ENCODE measurements at places on chromosomes 13 and 19.

GRCh38 chr13:108120856-108121255 is 94.5 kb downstream of the LIG4 start:
- DNase-seq = no peak

DNA sequence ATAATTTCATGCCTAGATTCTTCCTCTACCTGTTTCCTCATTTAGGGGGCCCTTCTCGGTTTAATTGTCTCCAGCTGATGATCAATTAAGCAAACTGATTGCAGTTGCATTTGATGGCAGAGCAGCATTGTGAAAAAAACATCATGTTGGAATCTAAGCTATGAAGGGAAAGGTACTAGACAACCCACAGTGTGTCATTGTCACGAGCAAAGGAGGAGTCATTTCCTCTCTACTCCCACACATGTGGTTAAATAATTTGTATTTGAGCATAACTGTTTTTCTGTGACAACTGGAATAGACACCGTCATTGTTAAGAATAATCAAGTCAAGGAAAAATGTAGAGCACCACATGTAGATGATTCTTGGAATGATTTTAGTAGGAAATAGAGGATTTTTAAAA is 240.3 kb downstream of the DCT start:
- peak; percentile 0 for DNase-seq

DNA sequence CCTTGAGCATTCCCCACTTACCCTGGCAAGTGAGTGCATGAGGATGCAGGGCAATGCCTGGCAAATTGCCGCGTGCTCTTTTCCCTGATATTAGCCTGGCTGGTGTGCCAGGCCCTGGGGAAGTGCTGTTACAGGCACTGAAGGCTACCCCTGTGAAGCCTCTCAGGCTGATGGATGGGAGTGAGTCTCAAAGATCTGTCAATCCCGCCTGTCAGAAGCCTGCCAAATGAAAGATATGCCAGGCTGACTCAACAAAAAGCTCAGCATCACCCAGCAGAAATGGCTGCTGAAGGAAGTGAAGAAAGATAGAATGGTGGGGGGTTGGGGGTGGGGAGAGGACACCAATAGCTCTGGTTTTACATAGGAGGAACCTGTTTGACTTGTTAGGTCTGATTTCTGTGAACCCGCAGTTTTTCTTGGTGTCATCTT is 112.1 kb downstream of the LACC1 start:
- no peak for DNase-seq

- no peak for DNase-seq
Observed at GRCh38 chr13:33318744-33319143, 33.2 kb upstream of the STARD13 start.

GRCh38 chr19:16197622-16198369 is at the start of gene AP1M1:
Gene AP1M1 (plus strand): TSS chr19:16197911. CDS start chr19:16198027, 116 bp downstream.
- peak; percentile 97 for DNase-seq

GRCh38 chr13:45219123-45219891 is 18.5 kb upstream of the KCTD4 start:
- DNase-seq = no peak

DNA sequence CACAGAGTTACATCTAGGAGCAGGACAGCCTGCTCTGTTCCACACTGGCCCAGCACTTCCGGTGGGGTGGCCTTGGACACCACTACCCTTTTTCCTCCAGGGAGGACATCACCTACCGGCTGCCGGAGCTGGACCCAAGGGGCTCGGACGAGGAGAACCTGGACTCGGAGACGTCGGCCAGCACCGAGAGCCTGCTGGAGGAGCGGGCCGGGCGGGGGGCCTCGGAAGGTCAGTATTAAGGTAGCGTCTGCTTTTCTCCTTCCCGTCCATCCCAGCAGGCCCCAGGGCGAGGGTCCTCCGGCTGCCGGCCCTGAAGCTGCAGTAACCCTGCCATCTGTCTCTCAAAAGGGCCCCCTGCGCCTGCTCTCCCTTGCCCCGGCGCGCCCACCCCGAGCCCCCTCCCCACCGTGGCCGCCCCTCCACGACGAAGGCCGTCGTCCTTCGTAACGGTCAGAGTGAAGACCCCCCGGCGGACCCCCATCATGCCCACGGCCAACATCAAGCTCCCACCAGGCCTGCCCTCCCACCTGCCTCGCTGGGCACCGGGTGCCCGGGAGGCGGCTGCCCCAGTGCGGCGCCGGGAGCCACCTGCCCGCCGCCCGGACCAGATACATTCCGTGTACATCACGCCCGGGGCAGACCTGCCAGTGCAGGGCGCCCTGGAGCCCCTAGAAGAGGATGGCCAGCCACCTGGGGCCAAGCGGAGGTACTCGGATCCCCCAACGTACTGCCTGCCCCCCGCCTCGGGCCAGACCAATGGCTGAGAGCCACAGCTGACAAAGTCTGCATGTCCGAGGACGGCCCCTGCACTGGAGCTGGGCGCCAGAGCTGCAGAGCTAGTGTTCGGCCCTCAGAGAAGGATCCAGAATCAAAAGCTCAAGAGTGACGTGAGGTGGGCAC is 3.4 kb upstream of the USE1 start:
- no peak for DNase-seq

DNA sequence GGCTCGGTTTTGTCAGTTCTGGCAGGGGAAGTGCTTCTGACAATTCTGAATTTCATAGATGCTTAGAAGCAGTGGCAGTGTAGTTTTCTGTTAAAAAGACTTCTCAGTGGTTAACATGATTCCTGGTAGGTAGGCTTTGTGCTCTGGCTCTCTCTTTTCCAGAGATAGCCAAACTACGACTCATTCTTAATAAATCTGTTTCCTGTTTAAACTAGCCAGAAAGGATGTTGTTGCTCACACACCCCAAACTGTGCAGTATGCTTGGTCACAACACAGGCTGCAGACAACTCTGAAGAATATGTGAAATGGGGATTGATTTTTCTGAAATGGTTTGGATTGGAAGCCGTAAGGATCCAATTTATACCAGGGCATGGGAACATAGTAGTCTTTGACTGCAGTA is 711.5 kb downstream of the PCDH17 start:
- no peak for DNase-seq

DNA sequence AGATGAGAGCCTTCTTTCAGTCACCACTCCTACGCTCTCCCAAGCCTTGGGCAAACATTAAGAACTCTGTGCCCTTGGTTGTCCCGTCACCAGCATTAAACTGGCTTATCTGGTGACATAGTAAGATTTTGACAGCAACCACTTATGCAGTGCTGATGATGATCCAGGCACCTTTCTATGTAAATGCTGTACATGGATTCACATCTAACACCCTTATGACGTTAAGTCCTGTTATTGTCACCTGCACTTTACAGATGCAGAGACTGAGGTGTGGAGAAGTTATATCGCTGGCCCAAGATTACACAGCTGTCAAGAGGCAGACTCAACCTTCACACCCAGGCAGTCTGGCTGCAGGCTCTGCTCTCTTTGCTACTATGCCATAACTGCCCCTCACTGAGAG is 25.0 kb downstream of the RASL11A start:
- no peak for DNase-seq

- no peak for DNase-seq
Observed at GRCh38 chr13:51034906-51035305, 76.2 kb downstream of the C13orf42 start.

DNA sequence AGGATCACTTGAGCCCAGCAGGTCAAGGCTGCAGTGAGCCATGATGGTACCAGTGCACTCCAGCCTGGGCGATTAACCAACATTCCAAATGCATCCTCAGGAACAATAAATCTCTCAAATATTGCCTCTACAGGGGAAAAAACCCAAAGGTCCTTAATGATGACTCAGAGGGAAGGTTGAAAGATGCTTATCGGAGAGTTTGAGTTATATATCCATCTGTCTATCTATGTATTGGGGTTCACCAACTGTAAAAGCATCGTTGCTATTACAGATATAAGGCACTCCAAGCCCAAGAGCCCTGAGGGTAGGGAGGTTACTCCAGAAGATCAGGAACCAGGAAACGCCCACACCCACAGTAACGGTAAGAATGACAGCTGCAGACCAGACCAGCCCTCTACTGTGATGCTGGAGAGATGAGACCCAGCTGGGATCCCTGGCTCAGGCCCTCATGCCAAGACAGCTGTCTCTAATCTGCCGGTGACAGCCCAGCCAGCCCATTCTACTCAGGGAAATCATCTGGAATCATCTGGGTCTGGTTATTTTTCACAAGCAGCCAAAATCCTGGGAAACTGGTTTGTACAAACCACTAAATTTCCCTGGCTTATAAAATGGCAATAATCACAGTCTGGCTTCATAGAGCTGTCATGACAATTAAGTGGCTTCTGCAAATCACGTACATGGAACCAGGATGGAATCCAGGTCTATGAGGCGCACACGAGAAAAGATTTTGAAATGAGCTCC is 23.8 kb downstream of the TEX101 start:
- no peak for DNase-seq

Measured in activated CD4-positive, alpha-beta T cell treated with anti-CD3 and anti-CD28 coated beads, Interleukin-2, amount 50 U/mL, for 4 hours (primary cell).